NCI-H1105 (cell line): ENCODE measurements at places on chromosomes 5 and 9.

DNA sequence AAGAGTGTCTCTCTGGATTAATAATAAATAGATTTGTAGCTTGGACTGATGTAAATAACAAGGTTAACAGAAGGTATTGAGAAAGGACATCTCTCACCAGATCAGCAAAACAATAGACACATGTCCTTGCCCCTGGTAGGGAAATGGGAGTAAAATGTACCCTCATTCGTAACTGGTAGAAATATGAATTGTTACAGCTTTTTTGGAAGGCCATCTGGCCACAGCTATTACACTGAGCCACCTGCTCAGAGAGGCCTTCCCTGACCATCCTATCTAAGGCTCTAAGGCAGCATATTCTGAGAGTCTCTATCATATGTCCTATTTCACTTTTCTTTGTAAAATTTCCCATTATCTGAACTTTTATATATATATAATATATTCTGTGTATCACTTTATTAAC is 129.1 kb upstream of the MAP1B start:
- no peak for DNase-seq

GRCh38 chr5:14700478-14701436 is 36.2 kb downstream of the OTULIN start:
- DNase-seq: no peak

GRCh38 chr9:4298255-4299004 is 1.4 kb downstream of the GLIS3 start:
- peak; percentile 43 for DNase-seq

DNA sequence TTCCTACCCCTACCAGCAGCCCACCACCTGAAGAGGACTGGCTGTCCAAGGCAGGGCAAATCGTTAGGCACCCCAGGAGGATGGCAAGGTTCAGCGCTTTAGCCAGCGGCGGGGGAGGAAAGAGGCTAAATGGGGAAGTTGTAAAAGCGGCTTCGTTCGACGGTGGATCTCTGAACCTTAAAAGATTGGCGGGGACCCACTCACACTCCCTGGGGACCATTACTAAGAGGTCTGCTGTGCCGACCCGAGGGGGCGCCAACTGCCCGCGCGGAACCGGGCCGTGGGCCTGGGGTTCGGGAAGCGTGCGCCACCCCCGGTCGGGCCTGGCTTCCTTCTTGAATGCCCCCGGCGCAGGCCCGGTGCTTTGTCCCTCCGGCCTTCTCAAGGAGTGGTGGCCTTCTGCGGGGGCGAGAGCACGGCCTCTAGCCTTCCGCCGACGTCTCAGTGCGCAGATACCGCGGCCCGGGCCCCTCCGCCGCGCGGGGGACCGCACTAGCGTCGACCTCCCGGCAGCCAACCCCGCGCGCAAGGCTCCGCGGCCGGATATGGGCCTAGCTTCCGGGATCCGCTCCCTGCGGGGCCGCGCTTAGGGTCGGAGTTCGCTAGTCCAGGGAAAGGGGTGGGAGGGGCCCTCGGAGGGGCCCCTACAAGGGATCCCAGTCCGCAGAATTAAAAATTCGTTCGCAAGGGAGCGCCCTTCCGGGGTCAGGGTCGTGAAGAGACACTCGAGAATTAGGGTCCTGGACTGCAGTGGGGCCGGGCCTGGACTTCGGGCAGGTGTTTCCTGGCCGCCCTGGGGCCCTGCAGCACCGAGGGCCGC is 10.5 kb downstream of the NR2F1-AS1 start:
- DNase-seq: no peak

- DNase-seq: no peak
Measured at GRCh38 chr5:85108471-85108870, 723.8 kb upstream of the EDIL3 start.

- DNase-seq: no peak
Measured at GRCh38 chr5:42043400-42043799, 118.3 kb downstream of the FBXO4 start.

- DNase-seq: no peak
Measured at GRCh38 chr9:75168270-75169178, 80.2 kb downstream of the OSTF1 start.

- DNase-seq: no peak
Measured at GRCh38 chr5:6644794-6645241, 11.6 kb downstream of the SRD5A1 start.

GRCh38 chr9:135802876-135803419 is 101.0 kb downstream of the KCNT1 start:
- DNase-seq: no peak

GRCh38 chr5:95759634-95760033 is 28.5 kb downstream of the RHOBTB3 start:
- no peak for DNase-seq

GRCh38 chr5:54533541-54534190 is 16.1 kb downstream of the SNX18 start:
- DNase-seq: no peak

- DNase-seq: no peak
Measured at GRCh38 chr5:147708708-147709107, 73.8 kb downstream of the JAKMIP2 start.

- DNase-seq: no peak
Measured at GRCh38 chr5:14197056-14197455, 53.9 kb downstream of the TRIO start.

GRCh38 chr9:69976152-69976551 is 67.5 kb upstream of the MAMDC2 start:
- DNase-seq: no peak

DNA sequence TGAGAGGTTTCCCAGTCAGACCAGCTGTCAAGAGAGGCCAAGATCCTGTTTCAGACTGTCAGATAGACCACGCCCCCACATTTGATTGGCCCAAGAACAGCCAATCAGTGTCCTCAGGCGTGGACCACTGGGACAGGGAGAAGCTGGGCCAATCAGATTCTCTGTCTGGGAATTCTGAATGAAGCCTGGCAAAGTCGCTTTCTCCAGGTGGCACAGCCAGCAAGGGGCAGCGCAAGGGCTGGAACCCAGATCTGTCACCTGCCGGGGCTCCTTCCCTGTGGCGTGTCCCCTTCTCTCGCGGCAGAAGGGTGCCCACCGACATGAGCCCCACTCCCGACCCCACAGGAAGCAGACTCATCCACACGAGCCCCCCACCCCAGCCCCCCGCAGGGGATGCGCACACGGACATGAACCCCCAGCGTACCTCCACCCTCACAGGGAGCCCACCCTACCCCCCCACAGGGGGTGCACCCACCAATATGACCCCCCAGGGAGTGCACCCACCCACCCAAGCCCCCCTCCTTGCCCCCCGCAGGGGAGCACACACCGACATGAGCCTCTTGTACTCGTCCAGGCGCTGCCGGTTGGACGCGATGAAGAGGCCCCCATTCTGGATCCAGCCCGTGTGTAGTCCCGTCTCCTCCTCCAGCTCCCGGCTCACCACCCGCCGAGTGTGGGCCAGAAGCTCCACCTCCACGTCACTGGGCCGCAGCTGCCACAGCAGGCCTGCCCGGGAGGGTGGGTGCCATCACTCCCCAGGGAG is 6.1 kb downstream of the SARDH start:
- no peak for DNase-seq

GRCh38 chr5:112154940-112155686 is 264.0 kb downstream of the EPB41L4A start:
- DNase-seq: no peak
